ENCODE measurements at places on chromosomes 4 and X.

DNA sequence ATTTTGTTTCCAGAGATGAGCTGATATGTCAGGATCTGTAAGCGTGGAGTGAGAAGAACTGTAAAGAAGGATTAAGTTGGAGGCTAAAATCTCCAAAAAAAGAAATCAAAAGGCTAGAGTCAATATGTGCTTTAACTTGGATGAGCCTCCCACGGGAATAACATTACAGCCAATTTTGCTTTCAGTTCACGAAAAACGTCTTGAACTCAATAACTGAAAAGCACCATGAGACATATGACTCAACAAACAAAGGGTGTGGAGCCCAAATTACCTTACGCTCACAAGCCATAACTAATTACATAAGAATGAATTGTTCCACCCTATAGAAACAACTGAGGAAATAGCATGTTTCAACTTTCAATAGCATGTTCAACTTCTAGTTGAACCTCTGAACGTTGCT, 22.3 kb downstream of the TMPRSS11D start:
- no peak for DNase-seq

DNA sequence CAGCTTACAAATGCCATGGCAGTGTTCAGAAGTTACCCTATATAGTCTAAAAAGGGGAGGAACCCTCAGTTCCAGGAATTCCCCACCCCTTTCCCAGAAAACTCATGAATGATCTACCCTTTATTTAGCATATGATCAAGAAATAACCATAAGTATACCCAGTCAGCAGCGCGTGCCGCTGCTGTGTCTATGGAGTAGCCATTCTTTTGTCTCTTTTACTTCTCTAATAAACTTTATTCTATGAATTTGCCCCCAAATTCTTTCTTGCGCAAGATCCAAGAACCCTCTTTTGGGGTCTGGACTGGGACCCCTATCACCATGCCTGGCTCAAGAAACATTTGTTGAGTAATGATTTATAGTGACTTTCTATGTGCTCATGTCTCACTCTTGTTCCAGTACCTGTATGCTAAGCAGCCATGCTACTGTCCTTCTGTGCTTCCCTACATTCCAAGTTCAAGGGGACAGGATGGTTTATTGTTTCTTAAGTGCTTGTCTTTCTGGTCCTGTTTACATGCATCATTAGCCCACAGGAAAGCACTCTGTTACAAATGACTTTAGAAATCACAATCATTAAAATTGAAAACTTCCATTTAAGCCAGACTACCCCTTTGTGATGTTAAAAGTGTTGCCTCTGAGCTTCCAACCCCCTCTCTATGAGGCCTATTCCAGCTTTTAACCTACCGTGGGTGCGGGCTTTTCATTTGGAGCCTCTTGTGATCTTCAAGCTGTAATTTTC, 63.4 kb upstream of the S100G start:
- no peak for DNase-seq

DNA sequence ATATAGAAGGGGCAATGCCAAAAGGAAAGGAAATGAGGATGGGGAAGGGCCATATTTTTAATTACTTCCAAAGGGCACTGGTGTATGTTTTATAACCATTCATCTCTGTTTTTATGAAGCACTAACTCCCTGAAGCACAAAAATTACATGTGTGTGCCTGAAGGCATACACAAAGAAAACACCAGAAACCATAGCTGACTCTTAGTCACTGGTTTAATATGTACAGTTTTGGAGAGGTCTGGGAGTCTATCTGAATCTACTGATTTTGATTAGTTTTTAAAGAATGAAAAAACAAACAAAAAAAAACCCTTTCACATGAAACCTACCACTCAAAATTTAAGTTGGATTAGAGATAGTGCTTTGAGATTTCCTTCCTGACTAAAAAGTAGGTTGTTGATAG, 438.7 kb downstream of the RPA4 start:
- no peak for DNase-seq

GRCh38 chrX:53831662-53832635, 145.4 kb upstream of the HUWE1 start:
- DNase-seq = peak; percentile 35

GRCh38 chrX:118038614-118039365, 77.8 kb downstream of the KLHL13 start:
- DNase-seq = no peak

DNA sequence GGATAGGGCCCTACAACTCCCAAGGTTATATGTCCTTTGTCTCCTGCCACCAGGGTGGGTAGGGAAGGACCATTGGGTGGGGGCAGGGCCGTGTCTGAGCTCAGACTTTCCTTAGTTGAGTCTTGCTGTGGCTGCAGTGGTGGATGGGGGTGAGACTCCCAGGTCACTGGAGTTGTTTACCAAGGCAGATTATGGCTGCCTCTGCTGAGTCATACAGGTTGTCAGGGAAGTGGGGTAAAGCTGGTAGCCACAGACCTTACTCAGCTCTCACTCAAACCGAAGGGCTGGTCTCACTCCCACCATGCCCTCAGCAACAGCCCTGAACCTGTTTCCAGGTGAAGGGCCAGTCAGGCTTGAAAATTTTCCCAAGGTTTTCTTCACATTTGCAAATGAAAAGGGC, 58.8 kb upstream of the FAAH2 start:
- no peak for DNase-seq

DNA sequence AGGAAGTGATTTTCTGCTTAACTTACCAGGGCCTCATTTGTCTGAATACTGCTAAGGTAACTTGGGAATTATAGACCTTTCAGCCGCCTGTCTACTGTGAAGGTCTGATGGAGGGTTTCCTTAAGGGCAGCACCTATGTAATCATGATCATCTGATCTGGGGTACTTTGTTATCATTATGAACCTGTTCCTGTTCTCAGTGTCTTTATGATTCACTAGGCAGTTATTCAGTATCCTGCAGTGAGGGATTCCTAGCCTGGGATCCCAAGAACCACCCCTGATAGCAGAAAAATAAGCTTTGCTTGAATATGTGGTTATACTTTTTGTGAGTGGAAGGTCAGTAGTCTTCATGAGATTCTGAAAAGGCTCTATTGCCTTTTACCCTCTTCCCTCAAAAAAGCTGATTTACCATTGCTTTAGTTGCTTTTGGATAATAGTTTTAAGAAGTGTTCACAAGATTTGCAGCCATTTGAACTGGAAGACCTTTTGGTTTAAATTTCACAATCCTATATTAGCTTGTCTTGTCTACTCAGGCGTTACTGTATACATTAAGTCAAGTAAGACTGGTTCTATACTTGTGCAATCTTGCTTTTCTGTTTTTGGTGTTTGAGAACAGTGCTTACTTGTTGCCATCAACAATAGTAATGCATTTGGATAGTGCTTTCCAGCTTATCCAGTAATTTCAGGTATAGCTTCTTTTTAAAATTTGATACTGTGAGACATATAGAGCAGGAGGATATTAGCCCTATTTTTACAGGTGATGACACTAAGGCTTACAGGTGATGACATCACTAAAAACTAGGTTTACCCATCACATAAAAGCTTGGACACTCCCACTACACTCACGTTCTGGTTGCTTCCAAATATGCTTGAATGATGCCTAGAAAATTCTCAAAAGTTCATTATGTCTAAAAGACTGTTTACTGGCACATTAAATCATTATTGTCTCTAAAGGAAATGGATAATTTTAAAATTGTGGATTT, 60.0 kb downstream of the FHIP1A start:
- no peak for DNase-seq

DNA sequence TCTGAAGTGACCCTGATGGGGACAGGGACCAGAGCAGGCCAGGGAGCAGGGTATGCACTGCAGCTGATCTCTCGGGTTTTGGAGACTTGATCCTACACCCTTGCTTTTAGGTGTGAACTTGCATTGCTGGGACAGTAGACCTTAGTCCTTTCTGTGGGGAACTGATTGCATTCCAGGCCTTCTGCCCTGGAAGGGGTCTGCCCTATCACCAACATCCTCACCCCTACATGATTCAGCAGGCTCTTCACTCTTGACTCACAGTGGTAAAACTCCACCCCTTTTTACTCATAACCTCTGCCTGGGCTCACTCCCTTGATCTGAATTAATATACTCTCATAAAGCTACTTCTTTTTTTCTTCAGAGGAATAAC, 6.6 kb upstream of the DDX60L start:
- no peak for DNase-seq

- DNase-seq = no peak
Measured at GRCh38 chr4:86640469-86640868, 46.4 kb downstream of the PTPN13 start.

DNA sequence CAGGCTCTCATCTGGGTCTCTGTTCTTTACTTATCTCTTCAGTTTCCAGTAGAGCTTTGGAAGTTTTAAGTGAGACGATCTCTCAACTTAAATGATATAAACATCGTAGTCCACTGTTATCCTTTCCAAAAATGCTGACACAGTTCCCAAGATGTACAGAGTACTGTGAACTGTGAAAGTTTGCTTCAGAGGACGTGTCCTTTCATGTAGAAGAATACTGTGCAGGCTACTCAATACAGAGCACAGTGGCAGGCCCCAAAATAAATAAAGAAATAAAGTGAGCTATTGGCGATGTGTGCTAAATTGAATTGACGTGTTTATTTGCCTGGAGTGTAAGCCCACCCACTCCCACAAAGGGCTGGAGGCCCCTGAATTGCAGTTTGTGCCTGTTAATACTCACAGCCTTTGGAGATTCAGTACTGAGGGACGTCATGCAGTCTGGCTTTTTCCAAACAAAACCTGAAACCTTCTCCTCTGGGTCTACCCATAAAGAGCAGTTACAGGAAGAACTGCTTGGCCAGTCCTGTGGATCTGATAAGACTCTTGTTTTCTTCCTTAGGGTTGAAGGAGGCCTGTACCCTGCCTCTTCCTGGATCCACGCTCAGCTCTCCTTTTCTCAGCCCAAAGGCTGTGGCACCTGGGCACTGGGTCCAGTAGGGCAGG, 66.1 kb downstream of the SOWAHB start:
- DNase-seq = no peak

DNA sequence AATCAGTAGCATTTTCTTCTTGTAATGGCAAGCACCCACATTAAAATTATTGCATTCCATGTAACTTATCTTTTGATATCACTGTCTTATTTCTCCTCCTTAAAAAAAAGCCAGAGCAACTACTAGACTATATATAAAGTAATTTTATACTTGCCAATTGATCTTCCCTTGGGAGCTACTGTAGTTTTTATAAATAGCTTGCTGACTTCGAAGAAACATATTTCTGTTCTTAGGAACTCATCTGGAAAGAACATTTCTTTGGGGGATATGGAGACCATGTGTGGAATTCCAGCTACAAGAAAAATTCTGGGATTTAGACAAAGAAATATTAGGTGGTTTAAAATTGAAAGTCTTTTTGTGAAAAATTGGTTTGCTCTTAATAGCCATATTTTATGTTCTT, 94.9 kb downstream of the BMPR1B start:
- DNase-seq = no peak

- no peak for DNase-seq
Measured at GRCh38 chr4:7420661-7421040, 14.1 kb downstream of the PSAPL1 start.

DNA sequence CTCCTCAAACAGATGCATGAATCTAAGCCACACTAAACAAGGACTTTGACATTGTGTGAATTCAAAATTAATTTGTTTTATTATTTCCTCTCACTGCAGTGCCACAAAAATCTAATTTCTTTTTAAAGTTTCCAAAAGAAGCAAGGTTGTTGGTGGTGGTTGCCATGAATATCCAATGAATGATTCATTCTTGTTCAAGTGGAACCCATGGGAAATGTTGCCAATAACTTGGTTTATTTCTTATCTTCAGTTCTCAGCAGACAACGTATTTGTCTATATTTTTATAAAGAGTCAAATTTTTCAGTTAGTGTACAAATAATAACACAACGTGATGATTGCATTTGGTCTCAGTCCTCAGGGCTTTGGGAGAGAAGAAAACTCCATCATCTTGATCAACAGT, 309.4 kb upstream of the NOCT start:
- DNase-seq = no peak

Data from adrenal gland (tissue), 19 donors.